ENCODE measurements at places on chromosomes 16 and 17. TPM values are rescaled to one million over a fixed set of nuclear protein-coding genes. Genes with fewer than 3 reads are reported as not detected.

GRCh38 chr16:56324406-56324805 is 100.9 kb downstream of the AMFR start:
- H3K27me3 ChIP-seq = no peaks in the 10 kb centered on the region
- no peaks in the 10 kb centered on the region for H3K4me1 ChIP-seq

DNA sequence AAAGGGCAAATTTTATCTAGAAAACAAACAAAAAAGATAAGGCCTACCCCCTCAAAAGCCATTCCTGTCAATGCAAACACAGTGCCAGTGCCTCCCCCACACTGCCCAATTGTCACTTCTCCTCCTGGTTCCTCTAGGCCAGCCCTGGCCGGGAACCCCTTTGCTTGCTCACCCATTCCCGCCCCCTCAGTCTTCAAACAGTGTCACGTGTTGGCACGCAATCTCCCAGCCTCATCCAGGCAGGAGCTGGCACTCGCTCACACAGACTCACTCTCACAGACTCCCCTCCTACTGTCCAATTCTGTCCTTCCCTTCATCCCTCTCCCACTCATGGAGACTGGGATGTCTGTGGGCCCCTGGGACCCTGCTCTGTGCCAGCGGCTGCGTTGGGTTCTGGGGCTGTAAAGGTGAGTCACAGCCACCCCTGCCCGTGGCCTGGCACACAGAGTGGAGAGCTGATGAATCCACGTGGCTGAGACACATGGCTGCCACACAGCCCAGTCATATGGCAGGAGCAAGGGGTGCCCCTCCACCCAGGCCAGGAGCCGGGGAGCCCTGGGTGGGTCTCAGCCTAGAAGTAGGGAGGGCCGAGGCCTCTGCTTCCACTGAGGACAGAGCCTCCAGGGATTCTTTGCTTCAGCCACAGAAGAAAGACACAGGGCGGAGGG is 54.8 kb downstream of the VAC14 start:
- H3K4me3 ChIP-seq = no peak overlapping the region
- peaks cover 9% of the 10 kb centered on the region for H3K4me1 ChIP-seq
- no peak overlapping the region for H3K27ac ChIP-seq
- H3K36me3 ChIP-seq = peaks cover 5% of the 10 kb centered on the region

The DCTN5 gene
- 69.6 TPM for total RNA-seq

- H3K27ac ChIP-seq = no peak overlapping the region
- DNase-seq = no peak
- no peaks in the 10 kb centered on the region for H3K36me3 ChIP-seq
- no peaks in the 10 kb centered on the region for H3K27me3 ChIP-seq
- H3K4me3 ChIP-seq = no peak overlapping the region
Measured at GRCh38 chr17:10620823-10621222, 36.3 kb downstream of the MYH3 start.

- H3K27ac ChIP-seq = no peak overlapping the region
- H3K36me3 ChIP-seq = no peaks in the 10 kb centered on the region
- no peaks in the 10 kb centered on the region for H3K27me3 ChIP-seq
Measured at GRCh38 chr17:27256225-27257030, 37.5 kb upstream of the WSB1 start.

DNA sequence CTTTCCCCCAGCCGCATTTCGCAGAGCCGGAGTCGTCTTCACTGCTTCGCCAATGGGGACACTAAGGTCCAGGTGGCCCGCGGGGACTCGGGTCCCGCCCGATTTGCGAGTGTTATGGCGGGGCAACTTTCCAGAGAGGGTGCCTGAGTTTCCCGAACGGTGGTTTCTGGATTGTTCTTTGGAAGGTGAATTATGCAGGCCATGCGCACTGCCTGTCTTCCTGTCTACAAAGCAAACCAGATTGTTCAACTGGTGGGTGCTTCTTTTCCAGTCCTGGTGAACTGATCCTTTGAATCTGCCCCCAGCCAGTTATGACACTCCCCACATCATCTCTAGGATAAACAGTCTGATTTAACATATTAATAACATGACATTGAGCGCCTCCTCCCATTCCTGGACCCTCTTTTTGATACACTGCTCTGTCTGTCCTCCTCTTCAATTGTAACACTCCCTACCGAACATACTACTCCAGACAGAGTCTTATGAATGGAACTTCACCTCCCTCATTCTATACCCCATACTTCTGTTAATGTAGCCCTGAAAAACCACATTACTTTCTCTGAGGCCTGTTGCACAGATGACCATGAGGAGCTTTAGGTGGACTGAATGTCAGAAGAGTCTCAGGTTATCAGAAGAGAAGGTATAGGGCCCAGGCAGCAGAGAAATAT is 159.0 kb downstream of the RAB11FIP4 start:
- no peak for DNase-seq
- no peaks in the 10 kb centered on the region for H3K36me3 ChIP-seq
- H3K27ac ChIP-seq = no peak overlapping the region
- peaks cover 5% of the 10 kb centered on the region for H3K4me1 ChIP-seq
- H3K4me3 ChIP-seq = peak overlapping the region; percentile 93

The MSLN gene
- 0.10 TPM for total RNA-seq

DNA sequence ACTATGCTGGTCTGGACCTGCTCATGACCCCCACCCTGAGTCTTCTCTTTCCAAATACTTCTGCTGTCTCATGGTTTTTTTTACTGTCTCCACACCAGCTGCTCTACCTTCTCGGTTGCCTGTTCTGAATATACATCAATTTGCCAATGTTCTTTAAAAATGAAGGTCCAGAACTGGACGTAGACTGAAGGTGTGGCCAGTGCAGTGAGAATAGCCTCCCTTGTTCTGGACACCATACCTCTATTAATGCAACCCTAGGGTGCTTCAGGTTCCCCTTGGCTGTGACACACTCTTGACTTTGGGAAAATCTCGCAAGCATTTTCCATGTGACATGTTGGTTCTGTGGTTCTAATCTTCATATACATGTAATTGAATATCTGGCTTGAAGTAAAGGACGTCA is 15.3 kb upstream of the IL21R start:
- no peaks in the 10 kb centered on the region for H3K4me1 ChIP-seq
- H3K27ac ChIP-seq = no peak overlapping the region
- no peaks in the 10 kb centered on the region for H3K36me3 ChIP-seq
- H3K27me3 ChIP-seq = no peaks in the 10 kb centered on the region
- H3K4me3 ChIP-seq = no peak overlapping the region
- no peak for DNase-seq

GRCh38 chr16:17302214-17302613 is 168.5 kb downstream of the XYLT1 start:
- no peaks in the 10 kb centered on the region for H3K36me3 ChIP-seq
- H3K4me1 ChIP-seq = peaks cover 43% of the 10 kb centered on the region

GRCh38 chr16:84565669-84566495 is 52.0 kb downstream of the COTL1 start:
- DNase-seq = no peak
- peaks cover 25% of the 10 kb centered on the region for H3K4me1 ChIP-seq
- H3K27ac ChIP-seq = peak overlapping the region; percentile 66
- no peaks in the 10 kb centered on the region for H3K36me3 ChIP-seq
- H3K4me3 ChIP-seq = no peak overlapping the region
- no peaks in the 10 kb centered on the region for H3K27me3 ChIP-seq

GRCh38 chr17:78343187-78343542 is 16.7 kb downstream of the SOCS3 start:
- H3K36me3 ChIP-seq = no peaks in the 10 kb centered on the region
- peaks cover 18% of the 10 kb centered on the region for H3K4me1 ChIP-seq
- H3K27ac ChIP-seq = no peak overlapping the region
- DNase-seq = peak; percentile 72

The ALDH3A1 gene
- total RNA-seq = 0.17 TPM

The GJC1 gene
- 99.2 TPM for total RNA-seq

GRCh38 chr17:6061290-6061689 is 8.9 kb upstream of the WSCD1 start:
- no peaks in the 10 kb centered on the region for H3K27me3 ChIP-seq
- no peaks in the 10 kb centered on the region for H3K4me1 ChIP-seq
- no peaks in the 10 kb centered on the region for H3K36me3 ChIP-seq
- H3K27ac ChIP-seq = no peak overlapping the region

The PIMREG gene
- 137 TPM for total RNA-seq

GRCh38 chr17:58327363-58328194 is 1.0 kb downstream of the TSPOAP1 start:
- H3K4me1 ChIP-seq = peaks cover 48% of the 10 kb centered on the region
- peaks cover 23% of the 10 kb centered on the region for H3K27me3 ChIP-seq
- no peak overlapping the region for H3K27ac ChIP-seq
- H3K4me3 ChIP-seq = no peak overlapping the region
- H3K36me3 ChIP-seq = no peaks in the 10 kb centered on the region

The FBXO39 gene
- not detected for total RNA-seq

DNA sequence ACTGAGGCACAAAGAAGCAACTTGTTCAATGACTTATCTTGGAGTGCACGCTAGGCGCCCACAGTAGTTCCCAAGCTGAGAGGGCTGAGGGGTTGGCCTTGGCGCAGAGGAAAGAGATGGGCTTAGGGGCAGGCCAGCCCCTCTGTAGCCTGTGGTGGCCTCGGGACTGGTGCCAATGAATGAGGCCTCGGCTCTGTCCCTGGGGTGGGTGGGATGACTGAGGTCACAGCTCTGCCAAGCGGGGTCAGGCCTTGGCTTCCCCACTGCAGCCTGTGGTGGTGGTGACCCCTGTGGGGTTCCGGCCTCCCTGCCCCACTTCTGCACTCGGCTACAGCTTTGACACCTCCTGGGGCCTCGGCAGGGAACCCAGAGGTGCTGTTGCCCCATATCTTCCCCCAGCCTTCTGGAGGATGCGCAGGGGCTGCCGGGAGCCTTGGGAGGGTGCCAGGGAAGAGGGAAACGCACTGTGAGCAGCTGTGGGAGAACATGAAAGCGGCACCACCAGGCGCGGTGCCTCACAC is 46.0 kb downstream of the BEAN1 start:
- no peaks in the 10 kb centered on the region for H3K27me3 ChIP-seq
- DNase-seq = no peak
- H3K4me3 ChIP-seq = no peak overlapping the region
- H3K36me3 ChIP-seq = no peaks in the 10 kb centered on the region

GRCh38 chr16:14111713-14112538 is 40.8 kb downstream of the MRTFB start:
- no peaks in the 10 kb centered on the region for H3K27me3 ChIP-seq
- no peak for DNase-seq
- H3K4me1 ChIP-seq = peaks cover 14% of the 10 kb centered on the region

The KRT40 gene
- not detected for total RNA-seq

DNA sequence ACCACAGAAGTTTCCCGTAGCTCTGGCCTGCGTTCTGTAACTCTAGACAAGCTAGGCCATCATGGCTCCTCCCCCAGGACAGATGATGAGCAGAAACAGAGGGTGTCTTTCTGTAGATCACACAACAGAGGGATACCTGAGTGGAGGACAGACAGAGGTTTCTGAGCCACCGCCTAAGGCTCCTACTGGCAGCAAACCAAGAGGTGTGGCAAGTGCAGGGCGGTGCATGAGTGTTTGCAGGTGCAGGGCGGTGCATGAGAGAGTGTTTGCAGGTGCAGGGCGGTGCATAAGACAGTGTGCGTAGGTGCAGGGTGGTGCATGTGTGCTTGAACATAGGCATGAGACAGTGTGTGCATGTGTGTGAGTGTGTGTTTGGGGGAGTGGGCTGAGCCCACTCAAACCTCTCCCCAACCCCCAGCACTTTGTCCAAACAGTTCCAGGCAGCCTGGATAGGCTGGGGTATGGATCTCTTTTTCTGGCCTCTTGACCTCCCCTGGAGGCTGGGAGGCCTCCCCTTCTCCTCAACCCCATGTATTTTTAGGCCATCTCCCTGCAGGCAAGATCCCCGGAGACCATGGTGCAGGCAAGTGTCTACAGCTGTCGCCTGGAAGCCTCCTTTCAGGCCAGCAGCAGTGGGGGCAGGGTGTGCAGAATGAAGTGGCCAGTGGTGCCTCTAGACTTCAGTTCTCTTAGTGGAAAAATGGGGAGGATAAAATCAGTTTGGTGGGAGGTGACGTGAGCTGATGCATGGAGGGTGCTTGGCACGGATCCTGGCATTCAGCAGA is 53.4 kb upstream of the CBX4 start:
- H3K36me3 ChIP-seq = no peaks in the 10 kb centered on the region
- no peak for DNase-seq
- no peak overlapping the region for H3K4me3 ChIP-seq
- H3K27ac ChIP-seq = no peak overlapping the region
- no peaks in the 10 kb centered on the region for H3K4me1 ChIP-seq
